Cerebellar cortex (tissue), 1 donor: ENCODE measurements at places on chromosomes 4 and X.

- DNase-seq: peak; percentile 0
Observed at GRCh38 chrX:100368167-100368566, 41.9 kb downstream of the PCDH19 start.

DNA sequence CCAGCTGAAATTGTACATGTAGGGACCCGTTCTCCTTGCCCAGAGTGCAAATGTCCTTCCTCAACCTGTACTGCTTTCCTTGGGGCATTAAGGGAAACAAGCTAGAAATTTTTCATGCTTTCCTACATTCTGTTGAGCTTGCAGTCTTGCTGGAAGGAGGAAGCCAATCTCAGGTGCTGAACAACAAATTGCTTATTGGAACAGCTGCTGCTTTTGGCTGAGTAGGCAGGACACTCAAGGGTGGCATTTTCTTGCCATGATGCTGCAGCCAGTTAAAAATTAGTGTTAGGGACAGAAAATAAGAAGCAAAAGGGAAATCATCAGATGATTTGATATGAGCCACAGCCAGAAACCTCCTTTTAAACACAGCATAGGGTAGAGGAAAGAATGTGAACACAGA lies 223.7 kb downstream of the QDPR start:
- no peak for DNase-seq

GRCh38 chr4:172055498-172055897 lies 242.3 kb downstream of the GALNTL6 start:
- no peak for DNase-seq

- DNase-seq: no peak
Observed at GRCh38 chr4:69909195-69909594, 21.7 kb upstream of the CSN1S1 start.

DNA sequence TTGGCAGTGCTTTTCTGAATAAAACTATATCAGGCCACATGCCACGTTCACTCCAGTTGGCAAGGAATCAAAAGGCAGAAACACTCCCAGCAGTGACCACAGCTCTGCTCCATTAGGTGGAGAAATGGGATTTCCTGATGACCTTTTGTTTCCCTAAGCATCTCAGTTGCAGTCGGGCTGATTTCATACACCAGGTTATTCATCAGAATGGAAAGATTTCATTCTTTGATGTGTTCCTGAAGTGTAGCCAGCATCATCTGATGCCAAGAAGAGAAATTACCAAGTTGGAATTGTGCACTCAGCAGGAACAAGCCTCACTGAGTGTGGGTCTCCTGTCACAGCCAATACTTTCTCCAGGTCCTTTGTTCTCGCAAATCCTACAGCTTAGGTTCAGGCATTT lies 193.7 kb downstream of the SPATA18 start:
- DNase-seq: peak; percentile 82

DNA sequence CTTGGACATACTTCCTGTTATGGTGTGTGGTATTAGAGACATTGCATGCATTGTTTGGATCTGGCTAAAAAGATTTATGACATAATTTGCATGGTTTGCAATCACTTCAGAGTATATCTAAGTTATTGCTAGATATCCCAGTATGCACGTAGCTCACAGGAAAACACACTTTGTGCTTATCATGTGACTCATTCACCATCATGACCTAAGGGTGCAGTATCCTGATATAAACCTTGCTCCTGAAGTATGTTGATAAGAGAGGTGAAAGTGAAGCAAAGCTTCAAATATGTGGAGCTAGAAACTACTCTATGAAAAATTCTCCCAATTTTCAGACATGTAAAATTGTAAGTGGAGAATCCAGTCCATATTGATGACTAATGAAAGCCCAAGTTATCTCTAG lies 46.9 kb upstream of the GRXCR1 start:
- no peak for DNase-seq

GRCh38 chr4:116343809-116344208 lies 741.6 kb downstream of the TRAM1L1 start:
- no peak for DNase-seq

- no peak for DNase-seq
Observed at GRCh38 chrX:24732766-24733500, 39.2 kb downstream of the POLA1 start.

- no peak for DNase-seq
Observed at GRCh38 chr4:23957465-23957864, 67.6 kb upstream of the PPARGC1A start.

- peak; percentile 12 for DNase-seq
Observed at GRCh38 chr4:18568600-18568999, 547.0 kb upstream of the LCORL start.

GRCh38 chr4:67162690-67163089 lies 382.6 kb downstream of the CENPC start:
- no peak for DNase-seq

DNA sequence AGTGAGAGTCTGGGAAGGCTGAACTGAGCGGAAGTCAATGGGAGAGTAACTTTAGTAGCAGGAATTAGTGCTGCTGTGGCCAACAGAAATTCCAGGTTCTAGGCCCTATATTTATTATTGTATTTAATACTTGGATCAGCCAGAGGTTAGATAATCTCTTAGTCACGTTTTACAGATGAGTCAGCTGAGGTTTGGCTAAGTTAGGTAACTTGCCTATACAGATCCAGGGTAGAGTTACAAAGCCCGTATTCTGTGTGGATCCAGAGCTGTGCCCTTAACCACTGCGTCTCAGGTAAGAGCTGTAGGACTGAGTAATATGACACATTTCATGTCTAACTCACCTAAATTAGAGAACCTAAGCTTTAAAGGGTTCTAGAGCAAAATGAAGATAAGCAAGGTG lies 20.5 kb downstream of the PSMD10 start:
- DNase-seq: no peak

GRCh38 chr4:24190761-24191695 lies 301.2 kb upstream of the PPARGC1A start:
- DNase-seq: no peak

GRCh38 chrX:73401591-73402266 lies 45.1 kb upstream of the CDX4 start:
- DNase-seq: no peak

- DNase-seq: no peak
Observed at GRCh38 chrX:103212749-103213457, 2.0 kb upstream of the BEX4 start.

DNA sequence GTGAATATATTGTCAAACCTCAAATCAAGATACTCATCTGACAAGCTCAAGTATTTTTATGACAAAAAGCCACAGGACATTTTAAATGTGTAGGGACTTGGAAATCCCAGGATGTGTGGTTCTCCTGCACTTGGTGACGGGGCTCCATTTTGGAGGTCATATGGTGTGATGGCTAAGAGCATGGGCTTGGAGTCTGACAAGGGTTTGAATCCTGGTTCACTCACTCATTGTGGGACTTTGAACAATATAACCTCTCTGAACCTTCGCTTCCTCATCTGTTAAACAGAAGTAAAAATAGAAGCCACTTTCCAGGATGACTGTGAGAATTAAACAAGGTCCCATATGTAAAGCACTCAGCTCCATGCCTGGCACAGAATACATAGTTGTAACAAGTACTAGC lies 99.6 kb downstream of the SMIM20 start:
- no peak for DNase-seq

GRCh38 chr4:11543706-11544105 lies 115.0 kb upstream of the HS3ST1 start:
- DNase-seq: no peak

- DNase-seq: no peak
Observed at GRCh38 chr4:27360131-27360530, 499.5 kb downstream of the STIM2 start.

- no peak for DNase-seq
Observed at GRCh38 chr4:179292468-179292867, 1850.2 kb upstream of the AGA start.

GRCh38 chr4:76233529-76233928 lies 18.0 kb upstream of the FAM47E start:
- DNase-seq: no peak

DNA sequence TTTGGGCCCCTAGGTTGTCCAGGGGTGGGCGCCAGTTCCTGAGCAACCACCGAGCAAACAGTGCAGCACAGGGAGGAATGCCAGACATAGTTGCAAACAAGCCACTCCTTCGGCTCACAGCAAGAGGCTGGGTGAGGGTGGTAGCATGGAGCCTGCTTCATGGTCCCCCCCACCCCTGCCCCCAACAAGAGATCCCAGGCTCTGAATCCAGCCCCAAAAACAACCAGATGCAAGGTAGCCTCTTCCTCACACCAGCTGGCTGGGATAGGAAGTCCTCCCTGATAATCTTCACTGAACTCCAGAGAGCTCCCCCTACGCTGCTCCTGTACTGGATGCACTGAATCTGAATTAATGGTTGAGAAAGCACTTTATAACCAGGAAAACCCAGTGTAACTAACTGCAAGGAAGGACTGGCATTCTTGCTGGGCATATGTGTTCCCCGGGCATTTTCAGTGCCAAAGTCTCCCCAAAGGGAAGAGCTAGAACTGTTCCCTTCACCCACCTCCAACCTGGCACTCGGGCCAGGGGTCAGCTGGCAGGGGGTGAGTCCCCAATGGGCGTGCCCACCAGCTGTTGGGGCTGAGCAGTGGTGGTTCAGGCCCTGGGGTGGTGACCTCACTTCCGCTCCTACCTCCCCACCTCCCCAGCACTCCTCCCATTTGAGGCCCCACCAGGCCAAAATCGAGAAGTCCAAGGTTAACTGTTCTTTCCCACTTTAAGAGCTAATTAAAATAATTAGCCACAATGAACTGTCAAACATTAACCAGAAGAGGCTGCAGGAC lies 1.5 kb downstream of the ELF4 start:
- DNase-seq: no peak

- DNase-seq: no peak
Observed at GRCh38 chr4:83657336-83657735, 121.4 kb downstream of the GPAT3 start.

DNA sequence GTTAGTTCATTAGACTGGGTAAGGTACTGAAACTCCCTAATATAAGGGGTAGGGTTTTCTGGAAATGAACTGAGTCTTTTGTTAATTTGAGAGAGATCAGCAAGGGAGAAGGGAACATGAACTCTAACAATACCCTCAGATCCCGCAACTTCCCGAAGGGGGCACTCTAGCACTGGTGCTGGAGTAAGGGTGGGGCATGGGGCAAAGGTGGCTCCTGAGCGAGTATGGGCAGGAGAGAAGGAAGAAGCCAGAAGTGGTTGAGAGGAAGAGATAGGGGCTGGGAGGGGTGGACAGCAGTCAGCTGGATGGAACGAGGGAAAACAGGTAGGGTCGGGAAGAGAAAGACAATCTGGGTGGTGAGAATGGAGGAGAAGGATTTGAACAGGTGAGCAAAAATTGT lies 183.2 kb upstream of the MAGEE2 start:
- DNase-seq: no peak

DNA sequence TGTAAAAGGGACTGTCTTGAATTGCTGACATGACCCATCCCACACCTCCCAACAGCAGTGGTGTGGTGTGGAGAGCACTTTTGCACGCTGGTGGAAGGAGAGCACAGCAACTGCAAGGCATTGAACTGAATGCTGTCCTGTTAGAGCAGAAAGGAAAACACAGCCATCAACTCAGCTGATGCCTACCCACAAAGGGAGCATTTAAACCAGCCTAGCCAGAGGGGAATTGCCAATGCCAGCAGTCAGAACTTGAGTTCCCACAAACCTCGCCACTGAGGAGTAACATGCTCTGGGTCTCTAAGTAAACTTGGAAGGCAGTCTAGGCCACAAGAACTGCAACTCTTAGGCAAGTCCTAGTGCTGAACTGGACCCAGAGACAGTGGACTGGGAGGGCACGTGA lies 31.9 kb downstream of the MAGED4 start:
- no peak for DNase-seq

DNA sequence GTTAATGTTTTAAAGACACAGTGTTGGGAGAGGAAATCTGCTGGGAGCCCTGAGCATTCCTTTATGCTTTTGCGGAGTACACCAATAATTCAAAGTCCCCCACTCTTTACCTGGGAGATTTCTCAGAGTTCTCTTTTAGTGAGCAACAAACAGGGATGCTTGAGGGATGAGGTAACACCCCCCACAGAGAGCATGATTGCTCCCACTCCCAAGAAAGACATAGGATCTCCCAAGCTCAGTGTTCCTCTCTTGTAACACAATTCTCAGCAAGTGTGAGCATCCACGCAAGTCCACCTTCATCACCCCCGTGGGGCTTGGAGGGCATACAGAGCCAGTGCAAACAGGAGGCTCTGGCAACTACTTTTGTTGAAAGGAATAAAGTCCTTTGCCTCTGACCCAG lies 36.1 kb downstream of the GSPT2 start:
- DNase-seq: no peak

DNA sequence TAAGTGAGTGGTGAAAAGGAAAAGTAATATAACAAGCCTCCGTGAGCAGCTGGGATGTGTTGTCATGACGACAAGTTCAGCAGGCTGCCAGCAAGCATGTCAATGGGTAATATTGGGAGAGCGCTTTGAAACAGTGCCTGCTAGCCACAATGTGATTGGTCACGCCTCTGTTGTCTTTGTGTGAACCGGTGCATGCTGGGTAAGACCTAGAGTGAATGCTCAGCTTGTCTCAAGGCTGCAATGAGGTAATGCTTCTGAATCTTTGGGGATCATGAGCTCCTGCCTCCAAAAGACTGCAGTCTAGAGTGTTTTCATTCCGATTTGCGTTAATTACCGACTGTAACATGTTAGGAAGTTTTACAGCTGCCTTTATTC lies 54.9 kb downstream of the STOX2 start:
- peak; percentile 94 for DNase-seq

- DNase-seq: peak; percentile 92
Observed at GRCh38 chr4:88659055-88659889, 38.4 kb downstream of the NAP1L5 start.

GRCh38 chr4:85370400-85371032 lies 104.4 kb upstream of the ARHGAP24 start:
- peak; percentile 21 for DNase-seq

DNA sequence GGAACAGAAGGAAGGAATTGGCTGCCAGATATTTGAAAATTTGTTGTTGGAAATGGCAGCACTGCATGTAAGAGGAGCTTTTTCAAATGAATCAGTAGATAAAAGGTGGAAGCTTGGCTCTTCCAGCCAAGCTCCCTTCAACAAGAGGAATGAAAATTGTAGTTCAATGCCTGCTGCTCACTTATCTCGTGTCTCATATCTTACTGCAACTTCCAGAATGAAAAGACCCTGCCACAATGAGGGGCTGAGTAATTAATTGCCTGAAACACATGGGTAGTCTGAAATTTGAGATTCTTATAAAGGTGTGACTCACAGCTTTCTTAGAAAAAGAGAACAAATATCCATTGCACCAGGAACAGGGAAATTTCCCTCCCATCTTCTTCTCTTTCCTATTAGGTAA lies 53.0 kb downstream of the HAND2 start:
- DNase-seq: no peak

- DNase-seq: no peak
Observed at GRCh38 chr4:118941149-118941548, 52.5 kb downstream of the SYNPO2 start.

GRCh38 chr4:38173935-38174518 lies 213.8 kb downstream of the PTTG2 start:
- no peak for DNase-seq

GRCh38 chrX:100328351-100328750 lies 81.7 kb downstream of the PCDH19 start:
- no peak for DNase-seq

DNA sequence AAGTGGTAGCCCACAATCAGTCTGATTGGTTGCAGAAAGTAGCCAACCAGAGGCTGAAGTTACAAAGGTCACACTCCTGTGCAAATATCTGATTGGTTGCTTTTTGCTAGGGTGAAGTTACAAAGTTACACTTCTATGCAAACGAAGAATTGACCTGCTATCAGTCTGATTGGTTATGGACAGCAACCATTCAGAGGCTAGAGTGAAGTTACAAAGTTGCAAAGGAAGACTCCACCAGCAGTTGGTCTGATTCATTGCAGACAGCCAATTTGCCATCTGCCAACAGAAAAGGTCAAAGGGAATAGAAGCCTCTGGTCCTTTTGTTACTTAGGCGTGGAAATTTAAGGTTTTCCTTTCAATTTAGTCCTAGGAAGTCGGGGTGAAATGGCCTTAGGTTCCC lies 377.7 kb downstream of the PRDM5 start:
- DNase-seq: no peak
